Naive thymus-derived CD4-positive, alpha-beta T cell (primary cell): ENCODE measurements at places on chromosomes 7 and 10.
A peak's percentile ranks its signal among the peaks of the same experiment; 100 is the strongest.

- peak; percentile 27 for DNase-seq
These were observed 12.0 kb downstream of the IFIT5 start for GRCh38 chr10:89426230-89426868.

- DNase-seq = no peak
These were observed 28.2 kb downstream of the IL15RA start for GRCh38 chr10:5949009-5949759.

DNA sequence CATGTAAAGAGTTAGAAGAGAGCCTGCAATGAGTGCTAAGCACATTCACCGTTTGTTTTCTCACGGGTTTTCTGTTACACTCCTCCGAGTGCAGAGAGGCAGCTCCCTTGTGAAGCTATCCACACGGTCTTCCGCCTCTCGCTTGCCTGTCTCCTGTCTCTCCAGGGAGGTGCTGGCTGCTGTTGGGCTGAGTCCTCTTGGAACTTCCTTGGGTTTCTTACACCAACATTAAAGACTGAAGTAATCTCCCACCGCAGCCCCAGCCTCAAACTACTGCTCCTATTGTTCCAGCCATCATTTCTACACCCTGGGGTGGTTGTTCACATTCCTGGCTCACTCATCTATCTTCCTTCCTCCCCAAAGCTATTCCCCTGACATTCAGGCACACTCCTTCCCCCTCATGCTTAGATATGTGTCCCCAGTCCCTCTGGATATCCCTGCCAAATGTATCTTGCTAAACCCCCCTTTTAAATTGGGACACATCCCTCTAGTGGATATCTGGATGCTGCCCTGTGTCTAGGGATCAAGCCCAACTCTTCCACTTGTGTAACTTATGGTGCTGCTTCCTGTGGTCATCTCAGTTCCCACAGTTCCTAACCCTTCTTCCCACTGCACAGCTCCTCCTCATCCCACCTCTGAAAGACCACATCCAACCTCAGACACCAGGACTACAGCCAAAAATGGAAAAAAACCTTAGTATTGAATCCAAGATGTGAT is 14.1 kb downstream of the ESYT2 start:
- no peak for DNase-seq

GRCh38 chr7:30989008-30989823 is 25.5 kb downstream of the GHRHR start:
- no peak for DNase-seq

DNA sequence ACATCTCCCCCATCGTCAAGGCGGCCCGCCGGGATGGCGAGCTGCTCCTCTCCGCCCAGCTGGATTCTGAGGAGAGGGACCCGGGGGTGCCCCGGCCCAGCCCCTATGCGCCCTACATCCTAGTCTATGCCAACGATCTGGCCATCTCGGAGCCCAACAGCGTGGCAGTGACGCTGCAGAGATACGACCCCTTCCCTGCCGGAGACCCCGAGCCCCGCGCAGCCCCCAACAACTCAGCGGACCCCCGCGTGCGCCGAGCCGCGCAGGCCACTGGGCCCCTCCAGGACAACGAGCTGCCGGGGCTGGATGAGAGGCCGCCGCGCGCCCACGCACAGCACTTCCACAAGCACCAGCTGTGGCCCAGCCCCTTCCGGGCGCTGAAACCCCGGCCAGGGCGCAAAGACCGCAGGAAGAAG is 10.1 kb downstream of the GDF10 start:
- DNase-seq = no peak

- DNase-seq = no peak
These were observed 1.0 kb upstream of the FAM20C start for GRCh38 chr7:191105-191980.

DNA sequence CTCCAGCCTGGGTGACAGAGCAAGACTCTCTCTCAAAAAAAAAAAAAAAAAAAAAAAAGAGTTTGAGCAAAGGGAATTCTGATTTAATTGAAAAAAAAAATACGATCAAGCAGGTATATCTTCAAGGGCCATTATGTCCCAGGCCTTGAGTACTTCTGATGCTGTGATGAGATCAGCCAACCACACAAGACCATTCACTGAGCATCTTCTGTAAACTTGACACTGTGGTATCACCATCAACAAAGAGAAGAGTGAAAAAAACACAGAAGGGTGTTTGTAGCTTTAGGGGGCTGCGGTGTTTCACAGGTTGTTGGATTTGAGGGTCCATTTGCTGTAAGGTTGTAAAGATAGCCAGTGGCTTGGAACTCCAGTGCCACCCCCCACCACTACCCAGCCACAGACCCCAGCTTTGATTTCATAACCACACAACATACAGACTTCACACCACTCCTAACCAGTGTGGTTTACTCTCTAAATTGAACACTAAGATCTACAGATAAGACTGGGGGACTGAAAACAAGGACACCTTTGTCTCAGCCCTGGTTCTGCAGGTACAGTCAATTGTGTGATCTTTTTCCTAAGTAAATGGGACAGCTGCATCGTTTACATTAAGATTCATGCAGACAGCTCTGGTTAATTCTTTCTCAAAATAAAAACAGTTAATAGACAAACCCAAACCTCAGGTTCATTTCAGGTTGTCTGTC is 66.4 kb downstream of the CDC123 start:
- DNase-seq = no peak

DNA sequence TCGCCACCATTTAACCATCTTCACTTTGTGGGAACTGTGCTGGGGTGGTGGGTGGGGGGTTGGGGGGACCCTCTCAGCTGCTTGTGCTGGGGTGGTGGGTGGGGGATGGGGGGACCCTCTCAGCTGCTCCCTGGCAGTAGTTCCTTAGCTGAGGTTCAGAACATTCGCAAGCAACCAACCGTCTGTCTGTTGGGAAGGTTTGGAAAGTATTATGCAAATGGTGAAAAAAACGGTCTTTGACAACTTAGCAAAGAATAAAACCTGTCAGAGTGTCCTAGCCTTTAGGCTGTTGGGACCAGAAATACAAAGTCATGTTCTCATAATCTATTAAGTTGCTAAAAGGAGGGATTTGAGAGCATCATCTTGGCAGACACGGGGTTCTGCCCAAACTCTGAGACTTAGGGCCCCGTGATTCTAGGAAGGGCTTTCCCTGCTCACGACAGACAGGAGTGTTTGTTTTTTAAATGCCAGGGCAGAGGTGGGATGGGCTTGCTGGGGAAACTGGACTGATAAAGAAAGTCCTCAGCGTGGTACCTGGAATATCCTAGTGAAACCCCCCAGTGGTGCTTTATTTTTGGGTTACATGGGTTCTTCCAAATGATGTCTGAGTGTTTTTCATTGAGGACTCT is 14.1 kb upstream of the SRGN start:
- DNase-seq = no peak

- no peak for DNase-seq
These were observed 279.8 kb downstream of the SEC23IP start for GRCh38 chr10:120172356-120172755.
